A549 treated with AZD2906 at 1 μM for 4 hours (cell line): ENCODE measurements at places on chromosomes 5 and 9. TPM values are rescaled to one million over a fixed set of nuclear protein-coding genes. Genes with fewer than 3 reads are reported as not detected.

The CARD9 gene
- total RNA-seq = 0.45 to 2.1 TPM (median 1.1 TPM) in 5 replicates

The TMEM232 gene
- 0.10 to 0.34 TPM (median 0.27 TPM) in 4 of 5 replicates, not detected in the other for total RNA-seq

The PCDHB6 gene
- total RNA-seq = 0.84 to 1.1 TPM (median 0.90 TPM) in 5 replicates

The PCSK1 gene
- 0.27 to 0.34 TPM (median 0.29 TPM) in 5 replicates for total RNA-seq

The RLN2 gene
- total RNA-seq = 0.13 to 0.28 TPM (median 0.19 TPM) in 5 replicates

The BRD3 gene
- 14.8 to 20.6 TPM (median 18.9 TPM) in 5 replicates for total RNA-seq

The ITK gene
- total RNA-seq = 0.05 to 0.32 TPM (median 0.08 TPM) in 5 replicates

The PAPPA gene
- total RNA-seq = 23.2 to 30.4 TPM (median 29.1 TPM) in 5 replicates

The TXN gene
- total RNA-seq = 1,184 to 1,350 TPM (median 1,231 TPM) in 5 replicates

The IL13 gene
- total RNA-seq = 0.08 to 0.10 TPM in 2 of 5 replicates, not detected in the others

The LCN9 gene
- not detected in 5 replicates for total RNA-seq

The NIM1K gene
- 0.08 to 0.50 TPM (median 0.24 TPM) in 5 replicates for total RNA-seq

The PLAC8L1 gene
- 0.14 to 0.30 TPM in 2 of 5 replicates, not detected in the others for total RNA-seq

The SAPCD2 gene
- 14.8 to 26.1 TPM (median 23.7 TPM) in 5 replicates for total RNA-seq

The ZFP2 gene
- total RNA-seq = not detected in 5 replicates

The PCDHAC1 gene
- total RNA-seq = 1.7 to 2.2 TPM (median 1.9 TPM) in 5 replicates

The CACNA1B gene
- total RNA-seq = 0.02 to 0.06 TPM (median 0.03 TPM) in 5 replicates

The CCDC192 gene
- not detected in 5 replicates for total RNA-seq

The KCNMB1 gene
- not detected in 5 replicates for total RNA-seq

The CARTPT gene
- total RNA-seq = not detected in 5 replicates

The COL23A1 gene
- 0.03 TPM in 1 of 5 replicates, not detected in the others for total RNA-seq

The NR2F1 gene
- 4.1 to 5.2 TPM (median 4.7 TPM) in 5 replicates for total RNA-seq

The SLC34A1 gene
- not detected in 5 replicates for total RNA-seq

The PRRT1B gene
- 0.26 to 0.44 TPM (median 0.30 TPM) in 5 replicates for total RNA-seq

The GALNT12 gene
- 3.0 to 4.3 TPM (median 3.5 TPM) in 5 replicates for total RNA-seq

The PLPPR1 gene
- total RNA-seq = not detected in 5 replicates

The PELO gene
- 16.0 to 18.1 TPM (median 17.0 TPM) in 5 replicates for total RNA-seq

The KCNT1 gene
- total RNA-seq = 0.02 to 0.05 TPM in 2 of 5 replicates, not detected in the others

The PTGES gene
- total RNA-seq = 151 to 187 TPM (median 161 TPM) in 5 replicates

The CCL21 gene
- total RNA-seq = not detected in 5 replicates

The MEIKIN gene
- not detected in 5 replicates for total RNA-seq

The STK32A gene
- total RNA-seq = 0.13 to 0.40 TPM (median 0.22 TPM) in 5 replicates

The ACOT12 gene
- total RNA-seq = 0.10 TPM in 1 of 5 replicates, not detected in the others

The SYNPO gene
- total RNA-seq = 19.3 to 24.4 TPM (median 22.3 TPM) in 5 replicates
